ENCODE measurements at places on chromosomes 4 and X.
A peak's percentile ranks its signal among the peaks of the same experiment; 100 is the strongest.

- no peak for DNase-seq
Observed at GRCh38 chr4:172946503-172946902, 222.1 kb upstream of the GALNT7 start.

DNA sequence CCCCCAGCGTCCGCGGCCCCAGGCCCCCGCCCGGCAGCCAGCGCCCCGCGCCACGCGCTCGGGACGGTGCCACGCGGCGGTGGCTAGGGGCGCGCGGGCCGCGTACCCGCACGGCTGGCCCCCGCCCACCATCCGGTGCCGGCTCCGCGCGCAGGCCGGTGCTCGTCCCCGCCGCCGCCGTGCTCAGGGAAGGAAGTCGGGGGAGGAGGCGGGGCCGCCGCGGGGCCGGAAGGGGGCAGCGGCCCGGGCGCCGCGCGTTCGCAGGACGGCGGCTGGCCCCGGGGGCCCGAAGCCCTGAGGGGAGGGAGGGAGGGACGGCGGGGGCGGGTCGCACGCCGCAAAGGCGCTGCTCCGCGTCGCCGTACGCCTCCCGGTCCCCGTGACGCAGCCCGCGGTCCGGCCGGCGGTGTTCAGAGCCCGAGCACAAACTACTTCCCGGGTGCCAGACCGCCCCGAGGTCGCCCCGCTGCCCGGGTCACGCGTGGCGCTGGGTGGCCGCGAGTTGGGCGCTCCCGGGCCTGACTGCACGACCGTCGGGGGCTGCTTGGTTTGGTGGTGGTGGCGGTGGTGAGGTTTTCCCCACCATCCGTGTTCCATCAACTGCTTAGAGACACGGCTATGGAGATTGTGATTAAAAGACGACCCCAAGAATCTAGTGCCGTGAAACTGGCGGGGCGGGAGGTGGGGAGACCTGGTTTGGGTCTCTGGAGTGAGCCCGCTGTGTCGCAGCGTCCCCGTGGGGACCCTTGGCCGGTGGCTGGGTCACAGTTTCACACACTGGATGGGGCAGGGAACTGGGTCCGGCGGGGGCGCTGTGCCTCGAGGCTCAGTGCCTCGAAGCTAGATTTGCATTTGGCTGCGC is at the start of gene DCTD:
TSS of gene DCTD (minus strand) at position 205 of the 862 bp plus-strand sequence. CDS start 1,818 bp downstream, outside the sequence.
- peak; percentile 50 for DNase-seq

DNA sequence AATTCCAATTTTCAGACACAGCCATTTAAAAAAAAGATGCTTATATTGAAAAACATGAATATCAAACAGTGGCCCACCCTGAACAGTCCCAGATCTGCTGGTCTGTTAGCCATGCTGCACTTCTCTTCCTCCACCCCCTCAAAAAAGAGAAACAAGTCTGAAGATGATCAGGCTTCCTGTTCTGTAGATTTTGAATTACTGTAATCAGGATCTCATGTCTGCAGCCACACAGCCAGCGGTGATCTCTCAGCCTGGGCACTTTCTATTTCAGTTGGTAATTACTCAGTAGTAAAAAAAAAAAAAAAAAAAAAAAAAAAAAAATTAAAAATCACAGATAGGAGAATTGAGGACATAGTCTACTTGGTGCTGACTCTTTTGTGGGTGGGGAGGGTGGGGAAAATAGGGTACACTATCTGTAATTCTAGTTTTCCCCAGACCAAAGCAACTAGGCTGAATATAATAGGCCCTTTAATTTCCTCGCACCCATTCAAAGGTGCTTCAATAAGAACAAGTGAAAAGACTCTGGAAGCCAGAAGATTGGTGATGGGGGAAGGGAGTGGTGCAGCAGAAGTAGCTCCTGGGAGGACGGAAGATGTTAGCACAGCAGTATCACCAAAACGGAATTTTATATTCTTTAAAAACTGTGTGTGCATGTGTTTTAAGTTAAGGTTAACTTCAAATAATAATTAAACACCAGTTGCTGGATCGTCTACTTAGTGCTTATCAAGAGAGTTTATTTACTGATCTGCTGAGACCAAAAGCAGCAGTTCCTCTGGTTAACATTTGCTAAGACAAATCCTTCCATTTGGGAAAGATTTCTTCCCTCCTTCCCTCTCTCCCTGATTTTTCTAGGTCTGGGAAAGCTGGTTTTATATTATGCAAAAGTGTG is 47.0 kb downstream of the SPRY1 start:
- DNase-seq, result no peak

DNA sequence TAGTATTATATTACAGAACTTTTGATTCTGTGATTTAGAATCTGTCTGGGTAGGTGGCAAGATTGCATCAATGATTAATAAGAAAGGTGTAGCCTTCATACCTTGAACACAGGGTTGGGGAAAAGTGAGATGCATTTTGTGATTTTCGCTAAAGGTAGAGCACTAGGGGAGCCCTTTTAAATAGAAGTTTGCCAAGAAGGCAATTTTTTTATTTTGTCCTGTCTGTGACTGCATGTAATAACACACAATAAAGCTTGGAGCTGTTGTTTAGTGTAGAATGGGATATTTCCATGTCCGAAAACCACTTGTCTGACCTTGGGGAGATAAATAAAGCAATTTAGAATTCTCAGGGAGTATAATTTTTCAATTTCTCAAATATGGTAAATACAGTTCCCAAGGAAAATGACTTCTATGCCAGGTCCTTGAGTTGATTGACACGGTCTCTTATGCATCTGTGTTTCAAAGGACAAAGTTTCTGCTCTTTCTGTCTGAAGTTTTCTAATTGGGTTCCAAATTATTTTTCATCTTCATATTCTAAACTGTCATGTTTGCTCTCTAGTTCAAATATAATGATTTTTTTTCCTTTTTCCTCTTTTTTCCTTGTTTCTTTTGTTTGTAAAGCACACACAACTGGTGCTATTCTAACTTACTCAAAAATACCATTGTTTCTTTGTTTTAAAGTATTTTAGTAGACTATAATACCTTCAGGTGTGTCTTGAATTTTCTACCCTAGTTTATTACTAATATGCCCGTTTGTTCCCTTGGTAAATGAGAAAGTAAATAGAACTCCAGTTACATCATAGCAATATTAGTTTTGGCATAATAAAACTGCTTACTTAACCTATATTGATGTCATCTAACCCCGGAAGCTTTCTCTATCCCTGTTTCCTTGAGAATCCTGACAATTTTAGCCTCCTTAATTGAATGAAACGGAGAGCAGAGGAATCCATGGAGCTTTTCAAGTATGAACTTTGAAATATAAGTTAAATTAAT is 87.8 kb upstream of the BMPR1B start:
- DNase-seq, result no peak

DNA sequence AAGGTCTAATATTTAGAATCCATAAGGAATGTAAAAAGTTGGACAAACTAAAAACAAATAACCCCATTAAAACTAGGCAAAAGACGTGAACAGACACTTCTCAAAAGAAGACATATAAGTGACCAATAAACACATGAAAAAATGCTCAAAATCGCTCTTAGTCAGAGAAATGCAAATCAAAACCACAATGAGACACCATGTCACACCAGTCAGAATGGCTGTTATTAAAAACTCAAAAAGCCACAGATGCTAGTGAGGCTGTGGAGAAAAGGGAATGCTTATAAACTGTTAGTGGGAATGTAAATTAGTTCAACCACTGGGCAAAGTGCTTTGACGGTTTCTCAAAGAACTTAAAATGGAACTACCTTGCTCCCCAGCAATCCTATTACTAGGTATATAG is 674.3 kb upstream of the MAGEB2 start:
- no peak for DNase-seq

Measured in stimulated activated CD4-positive, alpha-beta T cell treated with anti-CD3 and anti-CD28 coated beads, Interleukin-1b, Interleukin-23, amount 100 ng/mL, for 1 hour (primary cell).